Activated T-cell treated with anti-CD3 and anti-CD28 coated beads for 1 hour (primary cell): ENCODE measurements at places on chromosomes 13 and 19.

- no peak for DNase-seq
These were observed 352.4 kb downstream of the SPRY2 start for GRCh38 chr13:79988573-79988972.

DNA sequence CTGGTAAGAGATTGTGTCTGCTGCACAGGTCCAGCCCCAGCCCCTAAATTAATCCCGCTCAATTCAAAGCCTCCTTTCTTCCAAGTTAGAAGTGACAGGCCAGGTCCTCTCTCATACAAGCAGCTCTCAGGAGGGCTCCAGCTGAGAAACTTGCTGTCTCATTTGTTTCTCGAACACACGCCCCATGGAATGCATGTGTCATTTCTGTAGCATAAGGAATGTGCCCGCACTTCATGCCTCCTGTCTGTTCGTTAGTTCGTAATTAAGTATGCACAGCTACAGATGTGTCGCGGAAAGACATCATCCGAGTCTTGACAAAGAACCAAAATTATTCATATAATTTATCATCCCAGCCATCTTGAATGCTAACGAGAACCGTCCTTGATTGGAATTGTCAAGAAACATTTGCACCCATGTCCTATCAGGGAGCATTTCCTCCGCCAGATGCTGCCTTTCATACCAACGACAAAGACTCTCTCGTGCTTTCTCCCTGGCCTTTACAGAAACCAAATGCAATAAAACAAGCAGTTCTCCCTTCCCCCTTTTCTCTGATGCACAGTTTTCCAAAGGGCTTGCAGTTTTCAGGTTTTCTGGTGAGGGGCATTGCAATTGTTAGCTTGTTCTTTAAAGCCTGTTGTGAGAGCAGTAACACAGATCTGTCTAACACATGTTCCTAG is 133.5 kb downstream of the UQCRFS1 start:
- DNase-seq, result no peak

GRCh38 chr13:65260946-65261891 is 1968.9 kb downstream of the PCDH9 start:
- no peak for DNase-seq

- no peak for DNase-seq
These were observed 1.5 kb downstream of the ARID3A start for GRCh38 chr19:927351-927779.

DNA sequence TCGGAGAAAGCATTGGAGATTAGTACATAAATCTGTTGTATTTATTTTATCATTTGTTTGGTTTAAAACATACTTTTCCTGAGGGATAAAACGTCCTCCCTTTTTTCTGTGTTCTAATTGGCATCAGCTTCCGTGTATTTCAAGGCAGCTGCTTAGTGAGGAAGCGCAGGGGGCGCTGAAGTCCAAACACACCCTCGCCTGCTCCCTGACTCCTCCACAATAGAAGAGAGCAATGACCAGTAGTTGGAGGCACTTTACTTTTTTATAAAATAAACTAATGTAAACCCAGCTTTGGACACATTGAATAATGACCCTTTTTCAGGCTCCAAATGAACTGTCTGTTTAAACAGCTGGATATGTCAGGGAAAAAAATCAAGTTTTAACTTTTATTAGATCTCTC is 79.9 kb downstream of the RNASEH2B start:
- no peak for DNase-seq
